ENCODE measurements at places on chromosomes 4 and X.

- no peak for DNase-seq
These were observed 18.4 kb upstream of the OPHN1 start for GRCh38 chrX:68451720-68452119.

- DNase-seq = no peak
These were observed 146.7 kb upstream of the ZXDB start for GRCh38 chrX:57445076-57445475.

- DNase-seq = no peak
These were observed 605 bp downstream of the ANXA5 start for GRCh38 chr4:121696170-121696580.

GRCh38 chr4:184815046-184815877, 10.5 kb downstream of the ACSL1 start:
- no peak for DNase-seq

- no peak for DNase-seq
These were observed 5.7 kb downstream of the CITED1 start for GRCh38 chrX:72299891-72300630.

DNA sequence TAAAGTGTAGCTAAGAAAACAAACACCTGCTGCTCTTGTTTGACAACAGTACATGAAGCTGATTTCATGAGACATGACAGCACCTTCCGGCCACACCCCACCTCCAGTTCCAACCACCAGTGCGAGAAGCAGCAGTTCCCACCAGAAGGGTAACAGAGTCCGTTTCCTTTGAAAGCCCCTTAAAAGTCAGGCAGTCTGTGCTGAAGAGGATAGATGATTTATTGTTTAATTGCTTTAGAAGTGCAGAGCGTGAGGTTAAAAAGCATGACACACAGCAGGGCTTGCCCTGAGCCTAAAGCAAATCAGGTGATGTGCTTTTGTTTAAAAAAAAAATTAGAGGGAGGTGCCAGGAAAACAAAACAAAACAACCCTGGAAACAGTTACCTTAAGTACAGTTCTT, 82.6 kb downstream of the HADH start:
- no peak for DNase-seq

DNA sequence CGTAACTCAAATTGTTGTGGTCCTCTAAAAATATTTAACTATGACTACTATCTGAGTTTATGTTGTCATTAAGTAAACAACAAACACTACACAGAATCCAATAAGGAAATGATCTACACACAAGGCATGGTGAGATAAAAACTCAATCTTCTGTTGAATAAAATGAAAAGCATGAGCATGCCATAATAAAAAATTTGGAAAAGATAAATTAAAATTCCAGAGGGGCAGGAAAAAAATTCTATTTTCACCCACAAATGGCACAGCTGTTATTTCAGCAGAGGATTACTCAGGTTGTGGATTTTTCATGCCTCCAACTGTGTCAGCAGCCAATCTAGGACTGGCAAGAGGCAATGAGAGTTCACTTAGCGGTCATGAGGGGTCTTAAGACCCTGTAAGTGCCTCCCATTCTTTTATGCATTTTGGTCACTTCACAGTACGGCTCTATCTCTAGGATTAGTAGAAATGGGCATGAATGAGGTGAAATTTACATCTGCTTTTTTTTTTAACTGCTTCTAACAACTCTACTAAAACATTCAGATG, 639.8 kb upstream of the DIPK2B start:
- DNase-seq = no peak

DNA sequence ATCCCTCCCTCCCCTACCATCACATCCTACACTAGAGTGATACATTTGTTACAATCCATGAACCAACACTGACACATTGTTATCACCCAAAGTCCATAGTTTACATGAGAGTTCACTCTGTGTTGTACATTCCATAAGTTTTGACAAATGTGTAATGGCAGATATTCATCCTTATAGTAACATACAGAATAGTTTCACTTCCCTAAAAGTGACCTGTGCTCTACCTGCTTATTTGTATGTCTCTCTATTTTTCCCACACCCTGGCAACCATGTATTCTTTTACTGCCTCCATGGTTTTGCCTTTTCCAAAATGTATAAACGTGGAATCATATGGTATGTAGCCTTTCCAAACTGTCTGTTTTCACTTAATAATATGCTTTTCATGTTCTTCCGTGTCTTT, 42.2 kb upstream of the HPGD start:
- DNase-seq = no peak

DNA sequence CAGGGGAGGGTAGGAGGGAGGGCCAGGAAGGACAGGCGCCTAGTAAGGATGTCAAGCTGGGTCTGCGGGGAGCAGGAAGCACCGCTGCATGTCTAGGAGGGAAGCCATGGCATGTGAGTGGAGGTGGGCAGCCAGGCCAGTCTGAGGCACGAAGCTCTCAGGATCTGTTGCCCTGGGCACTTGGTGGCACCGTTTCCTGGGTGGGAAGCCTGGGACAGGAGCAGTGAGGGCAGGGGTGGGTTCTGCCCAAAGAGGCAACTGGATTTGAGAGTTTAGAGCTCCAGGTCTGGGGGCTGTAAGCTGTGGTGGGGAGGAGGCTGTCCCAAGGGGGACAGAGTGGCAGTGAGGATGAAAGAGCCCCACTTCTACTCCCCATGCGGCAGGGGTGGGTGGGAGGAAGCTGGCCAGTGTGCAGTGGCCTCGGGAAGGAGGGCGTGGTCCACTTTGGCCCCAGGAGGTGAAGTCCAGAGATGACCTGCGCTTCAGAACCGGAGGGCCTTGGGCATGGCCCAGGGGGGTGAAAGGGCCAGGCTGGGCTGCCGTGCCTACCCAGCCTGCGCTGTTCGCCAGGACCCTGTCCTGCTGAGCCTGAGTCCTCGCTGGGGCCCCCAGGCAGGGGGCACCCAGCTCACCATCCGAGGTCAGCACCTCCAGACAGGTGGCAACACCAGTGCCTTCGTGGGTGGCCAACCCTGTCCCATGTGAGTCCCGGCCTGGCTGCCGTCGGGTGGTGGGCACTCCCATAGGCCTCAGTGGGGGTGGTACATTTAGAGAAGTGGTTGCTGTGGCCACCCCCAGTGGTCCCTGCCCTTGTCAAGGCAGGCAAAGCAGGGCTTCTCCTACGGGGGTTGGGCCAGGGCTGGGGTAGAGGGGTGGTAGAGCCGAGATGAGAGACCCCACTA, 8.3 kb upstream of the SRPK3 start:
- no peak for DNase-seq

- DNase-seq = no peak
These were observed 24.5 kb downstream of the TMSB4X start for GRCh38 chrX:12999422-12999821.

GRCh38 chr4:145034727-145035211, 63.2 kb downstream of the ANAPC10 start:
- no peak for DNase-seq

- no peak for DNase-seq
These were observed 15.8 kb upstream of the RGS12 start for GRCh38 chr4:3276986-3277385.

DNA sequence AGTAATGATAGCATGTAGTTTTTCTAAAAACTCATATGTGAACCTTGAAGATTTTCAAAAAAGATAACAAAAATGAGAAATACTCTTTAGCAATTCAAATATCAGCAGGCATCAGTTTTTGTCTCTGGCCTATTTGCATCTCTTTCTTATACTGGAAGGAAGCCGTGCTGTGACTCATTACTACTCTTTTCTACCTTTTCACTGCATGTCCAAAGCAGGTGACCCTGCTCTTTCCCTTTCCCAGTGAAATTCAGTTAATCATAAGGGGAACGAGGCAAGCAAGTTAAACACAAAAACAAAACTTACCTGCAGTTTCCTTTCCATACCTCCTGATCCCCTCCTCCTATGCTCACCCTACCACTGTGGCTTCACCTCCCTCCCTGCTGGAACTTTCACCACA, 9.3 kb downstream of the SPATA4 start:
- no peak for DNase-seq

DNA sequence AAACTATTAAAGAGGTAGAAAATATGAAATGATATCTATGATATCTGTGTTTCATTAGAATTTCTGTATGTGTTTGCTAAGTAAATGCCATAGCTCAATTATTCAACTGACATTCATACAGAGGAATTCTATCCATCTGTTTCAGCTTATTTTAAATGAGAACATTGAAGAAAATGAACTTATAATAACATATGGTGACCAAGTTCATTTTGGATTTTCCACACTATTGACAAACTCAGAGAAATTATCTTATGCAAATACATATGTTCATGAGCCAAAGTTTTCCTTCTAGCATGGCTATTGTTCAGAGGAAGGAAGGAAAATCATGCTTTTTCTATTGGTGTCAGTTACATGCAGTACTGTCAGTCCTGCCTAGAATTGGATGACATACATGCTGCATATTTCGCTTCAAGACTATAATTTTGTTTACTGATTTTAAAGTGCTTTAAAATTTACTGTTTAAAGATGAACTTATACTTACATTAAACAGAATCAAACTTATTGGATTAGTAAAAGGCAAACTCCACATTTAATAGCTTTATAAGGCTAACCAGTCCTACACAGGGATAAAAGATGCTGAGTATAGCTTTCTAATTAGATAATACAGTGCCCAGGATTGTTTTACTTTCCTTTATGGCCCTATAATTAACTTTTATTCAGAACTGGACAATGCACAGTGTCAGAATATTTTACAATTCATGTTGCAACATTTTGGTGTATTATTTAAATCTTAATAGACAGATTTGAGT, 646.2 kb downstream of the TRAM1L1 start:
- DNase-seq = no peak

- DNase-seq = no peak
These were observed 6.1 kb upstream of the SRPK3 start for GRCh38 chrX:153774576-153775292.

DNA sequence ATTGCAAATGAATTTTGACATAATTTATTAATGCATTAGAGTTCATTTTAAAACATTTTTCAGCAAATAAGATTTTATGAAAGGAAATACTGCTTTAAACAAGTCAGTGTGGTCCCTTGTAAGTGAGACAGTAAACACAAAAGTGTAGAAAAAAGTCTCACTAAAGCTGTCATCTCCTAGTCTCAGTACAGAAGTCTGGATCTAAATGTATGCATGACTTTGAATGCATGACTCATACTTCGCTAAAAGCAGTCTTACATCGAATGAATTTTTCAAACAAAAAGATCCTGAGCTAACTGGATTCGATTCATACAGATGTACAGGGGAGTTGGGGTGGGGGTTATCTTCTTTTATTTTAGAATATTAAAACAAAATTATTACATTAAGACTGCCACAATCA, 207.4 kb upstream of the VCX start:
- no peak for DNase-seq

DNA sequence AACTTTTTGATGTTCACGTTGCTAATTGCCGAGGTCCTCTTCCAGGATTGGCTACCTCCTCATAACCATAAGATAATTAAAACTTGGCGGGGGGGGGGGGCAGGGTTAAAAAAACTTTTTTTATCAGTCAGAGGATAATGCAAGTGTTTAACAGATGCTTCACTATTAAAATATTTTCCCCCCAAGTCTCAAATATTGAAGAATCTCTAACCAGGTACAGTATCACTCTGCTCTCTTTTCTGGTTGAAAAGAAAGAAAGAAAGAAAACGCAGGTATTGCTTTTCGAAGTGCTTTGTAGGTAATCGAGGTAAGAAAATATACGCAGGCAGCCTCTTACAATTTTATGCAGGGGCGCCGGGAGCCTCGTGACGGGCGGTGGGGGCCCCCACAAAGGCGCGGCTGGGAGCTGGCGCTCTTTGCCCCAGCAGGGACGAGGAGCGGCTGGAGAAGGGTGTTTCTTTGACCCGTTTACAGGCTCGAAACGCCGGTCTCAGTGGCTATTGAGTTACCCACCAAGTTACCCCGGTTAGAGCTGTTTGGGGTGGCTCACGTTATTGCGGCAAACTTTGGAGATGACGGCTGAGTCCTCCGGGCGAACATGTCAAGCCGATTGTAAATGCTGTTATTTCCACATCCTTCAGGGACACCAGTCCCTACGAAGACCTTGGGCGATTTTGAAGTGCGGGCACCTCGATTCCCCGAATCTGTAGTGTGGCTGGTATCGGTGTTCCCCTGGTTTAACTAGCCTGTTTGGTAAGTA, 477 bp upstream of the HAND2 start:
- DNase-seq = no peak

DNA sequence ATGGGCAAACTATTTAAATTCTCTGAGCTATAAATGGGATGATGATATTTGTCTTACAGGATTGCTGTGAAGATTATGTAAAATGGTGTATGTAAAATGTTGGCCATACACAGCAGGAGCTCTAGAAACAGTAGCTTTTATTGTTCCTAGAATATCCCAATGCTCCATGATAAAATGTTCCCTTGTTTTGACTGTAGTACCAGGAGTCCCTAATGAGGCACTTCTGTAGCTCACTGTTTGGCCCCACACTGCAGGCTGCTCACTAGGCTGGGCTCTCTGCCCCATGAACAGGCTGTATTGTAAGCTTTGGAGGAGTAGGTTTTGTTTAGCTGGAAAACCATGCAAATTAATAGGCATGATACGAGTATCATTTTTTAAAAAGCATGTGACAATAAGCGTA, 3.3 kb upstream of the FGA start:
- no peak for DNase-seq

GRCh38 chr4:167774646-167775045, 317.7 kb upstream of the ANXA10 start:
- no peak for DNase-seq

GRCh38 chr4:5470318-5471198, 237.8 kb downstream of the EVC2 start:
- no peak for DNase-seq

DNA sequence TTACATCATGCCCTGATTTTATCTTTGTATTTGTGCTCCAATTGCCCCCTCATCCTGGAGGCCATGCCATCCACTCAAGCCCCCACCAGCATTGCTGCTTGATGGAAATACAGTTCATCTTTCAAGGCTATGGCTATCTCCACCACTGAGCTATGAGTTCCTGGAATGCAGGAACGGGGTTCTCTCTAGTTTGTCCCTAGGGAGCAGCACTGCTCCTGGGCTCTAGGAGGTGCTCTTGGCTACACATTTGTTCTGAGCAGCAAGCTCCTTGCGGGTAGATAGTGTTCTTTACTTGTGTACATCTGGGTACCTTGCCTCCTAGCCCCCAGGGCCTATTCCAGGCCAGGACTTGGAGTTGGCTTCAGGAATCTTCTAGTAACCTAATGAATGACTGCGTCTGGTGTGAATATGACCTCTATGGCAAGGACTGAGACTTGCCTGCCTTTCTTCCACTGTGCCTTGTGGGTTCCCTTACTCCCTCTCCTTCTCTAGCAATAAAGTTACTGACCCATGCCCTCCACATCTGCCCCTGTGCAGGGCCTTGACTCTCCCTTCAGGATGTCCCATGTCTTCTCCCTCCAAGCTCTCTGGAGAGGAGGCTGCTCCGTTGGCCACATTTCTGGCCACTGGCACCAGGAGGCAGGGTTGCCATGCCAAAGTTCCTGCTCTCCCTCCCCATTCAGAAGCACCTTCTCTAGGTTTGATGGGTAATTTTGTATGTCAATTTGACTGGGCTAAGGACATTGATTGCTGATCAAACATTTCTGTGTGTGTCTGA, 7.6 kb downstream of the CITED1 start:
- no peak for DNase-seq

- no peak for DNase-seq
These were observed 202.6 kb upstream of the GYPA start for GRCh38 chr4:144342949-144343760.

All from stimulated activated CD4-positive, alpha-beta T cell treated with anti-CD3 and anti-CD28 coated beads, Interleukin-1b, Interleukin-23, amount 100 ng/mL, for 1 hour (primary cell).